ENCODE measurements at places on chromosomes 13 and 19. TPM values are rescaled to one million over a fixed set of nuclear protein-coding genes. Genes with fewer than 3 reads are reported as not detected.

The FGF22 gene
- total RNA-seq, result not detected

The FOSB gene
- 23.4 TPM for total RNA-seq

The CGB2 gene
- not detected for total RNA-seq

The LACC1 gene
- 5.8 TPM for total RNA-seq

The FCER2 gene
- total RNA-seq, result not detected

- no peak for DNase-seq
Measured at GRCh38 chr19:41030651-41031050, 39.6 kb downstream of the CYP2B6 start.

GRCh38 chr19:17001603-17002183 lies 24.9 kb downstream of the CPAMD8 start:
- no peak for DNase-seq

- DNase-seq, result no peak
Measured at GRCh38 chr19:5261156-5261890, 79.3 kb downstream of the PTPRS start.

DNA sequence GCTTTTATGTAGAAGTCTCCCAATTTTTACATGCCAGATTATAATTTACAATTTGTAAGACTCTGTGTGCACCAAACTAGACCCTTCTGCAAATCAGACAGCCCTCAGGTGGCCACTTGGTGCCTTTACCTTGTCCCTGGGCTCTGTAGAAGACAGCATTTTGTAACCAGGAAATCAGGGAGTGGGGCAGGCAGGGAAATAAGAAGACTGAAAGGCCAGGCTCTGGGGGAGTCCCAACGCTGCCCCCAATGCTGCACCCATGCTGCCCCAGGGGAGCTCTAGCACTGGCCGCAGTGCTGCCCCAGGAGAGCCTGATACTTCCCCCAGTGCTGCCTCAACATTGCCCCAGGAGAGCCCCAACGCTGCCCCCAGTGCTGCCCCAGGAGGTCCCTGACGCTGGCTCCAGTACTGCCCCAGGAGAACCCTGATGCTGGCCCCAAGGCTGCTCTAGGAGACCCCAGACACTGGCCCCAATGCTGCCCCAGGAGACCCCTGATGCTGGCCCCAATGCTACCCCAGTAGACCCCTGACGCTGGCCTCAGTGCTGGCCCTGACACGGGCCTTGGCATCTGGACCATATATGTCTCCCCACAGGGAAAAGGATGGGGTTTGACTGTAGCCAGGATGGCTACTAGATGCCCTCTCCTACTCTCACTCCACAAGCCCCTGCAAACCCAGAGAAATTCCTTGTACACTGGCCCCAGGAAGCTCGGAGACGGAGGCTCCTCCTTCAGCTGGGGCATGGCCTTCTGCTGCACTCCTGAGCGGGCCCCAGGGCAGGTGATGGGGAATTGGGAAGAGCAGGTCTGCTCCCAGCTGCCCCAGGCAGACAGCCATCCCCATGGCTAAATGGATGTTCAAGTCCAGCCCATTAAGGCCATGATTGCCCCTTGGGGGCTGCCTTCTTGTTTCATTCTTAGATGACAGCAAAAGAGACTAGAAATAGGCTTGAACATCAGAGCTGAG lies 23.6 kb downstream of the VSTM2B start:
- DNase-seq, result no peak

DNA sequence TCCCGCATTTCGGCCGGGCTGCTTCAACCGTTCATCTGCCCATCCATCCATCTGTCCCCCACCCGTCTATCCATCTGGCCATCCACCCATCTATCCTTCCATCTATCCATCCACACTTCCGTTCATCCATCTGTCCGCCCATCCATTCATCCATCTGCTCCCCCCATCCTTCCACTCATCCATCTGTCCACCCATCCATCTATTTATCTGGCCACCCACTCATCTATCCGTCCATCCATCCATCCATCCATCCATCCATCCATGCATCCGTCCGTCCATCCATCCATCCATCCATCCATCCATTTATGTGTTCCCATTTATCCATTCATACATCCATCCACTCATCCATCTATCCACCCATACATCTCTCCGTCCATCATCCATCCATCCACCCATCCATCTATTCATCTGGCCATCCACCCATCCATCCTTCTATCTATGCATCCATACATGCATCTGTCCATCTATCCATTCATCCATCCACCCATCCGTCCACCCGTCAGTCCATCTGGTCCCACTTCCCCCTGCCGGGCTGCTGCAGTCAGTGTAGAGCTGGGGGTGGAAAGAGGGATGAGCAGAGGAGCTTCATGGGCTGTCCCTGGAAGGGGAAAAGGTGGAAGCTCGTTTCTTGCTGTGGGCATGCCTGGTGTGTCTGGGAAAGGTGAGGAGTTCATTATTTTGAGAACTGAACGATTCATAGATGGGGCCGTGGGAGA lies 722 bp downstream of the HSD11B1L start:
- no peak for DNase-seq

DNA sequence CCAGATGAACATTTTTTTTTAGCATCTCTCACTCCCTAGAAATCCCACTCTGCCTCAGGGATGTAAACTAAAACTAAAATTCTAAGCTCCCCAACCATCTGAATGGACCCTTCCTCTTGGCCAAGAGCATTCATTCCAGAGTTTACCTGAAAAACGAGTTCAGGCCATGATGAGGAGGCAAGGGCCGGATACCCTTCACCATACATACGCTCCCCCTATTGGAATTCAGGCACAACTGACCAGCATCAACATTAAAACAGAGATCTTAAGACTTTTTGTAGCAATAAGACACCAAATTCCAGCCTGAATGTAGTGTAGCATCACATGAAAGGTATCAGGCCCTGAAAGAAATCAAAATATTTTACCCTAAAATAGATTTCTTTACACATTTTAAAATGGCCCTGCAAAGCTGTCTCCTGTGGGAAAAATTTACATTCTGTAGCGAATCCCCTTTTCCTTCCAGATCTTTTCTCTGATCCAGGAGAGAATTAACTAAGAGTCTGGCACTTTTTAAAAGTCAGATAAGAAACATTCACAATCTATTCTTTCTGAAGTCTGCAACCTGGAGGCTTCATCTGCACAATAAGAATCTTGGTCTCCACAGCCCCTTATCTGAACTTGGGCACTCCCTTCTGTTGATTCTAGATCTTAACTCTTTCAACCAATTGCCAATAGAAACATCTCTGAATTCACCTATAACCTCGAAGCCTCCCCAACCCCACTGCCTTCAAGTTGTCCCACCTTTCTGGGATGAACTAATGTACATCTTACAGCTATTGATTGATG lies 888.5 kb downstream of the UQCRFS1 start:
- DNase-seq, result no peak

DNA sequence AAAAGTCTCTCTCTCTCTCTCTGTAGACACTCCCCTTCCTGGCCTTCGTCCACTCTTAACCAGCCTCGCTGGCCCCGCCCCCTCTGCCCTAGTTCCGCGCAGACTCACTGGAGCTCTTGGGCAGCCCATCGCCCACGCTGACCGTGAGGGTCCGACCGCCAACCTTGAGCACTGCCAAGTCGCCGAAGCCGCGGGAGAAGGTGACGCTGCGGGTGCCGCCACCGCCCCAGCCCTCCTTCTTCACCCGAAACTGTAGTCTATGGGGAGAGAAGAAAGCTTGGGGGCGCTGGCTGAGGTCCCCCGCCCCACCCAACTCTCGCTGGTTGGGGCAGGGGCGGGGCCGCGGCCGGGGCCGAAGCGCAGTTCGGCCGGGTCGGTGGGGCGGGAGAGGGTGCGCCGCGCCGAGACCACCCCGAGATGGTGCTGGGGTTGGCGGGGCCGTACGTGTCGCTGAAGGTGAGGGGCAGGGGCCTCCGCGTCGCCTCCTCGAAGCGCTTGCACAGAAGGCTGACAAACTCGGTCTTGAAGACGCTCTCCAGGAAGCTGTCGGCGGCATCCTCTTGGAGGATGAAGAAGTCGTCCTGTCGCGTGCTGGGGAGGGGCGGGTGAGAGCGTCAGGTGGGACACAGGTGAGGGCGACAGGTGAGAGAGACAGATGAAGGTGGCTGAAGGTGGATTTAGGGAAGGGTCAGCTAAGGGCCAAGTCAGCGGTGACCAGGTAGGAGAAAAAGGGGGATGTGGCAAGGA lies 12.6 kb upstream of the ZNF414 start:
- peak; percentile 92 for DNase-seq

- no peak for DNase-seq
Measured at GRCh38 chr19:14035706-14036105, 4.1 kb downstream of the IL27RA start.

- DNase-seq, result no peak
Measured at GRCh38 chr19:7251494-7251893, 42.7 kb downstream of the INSR start.

- DNase-seq, result peak; percentile 16
Measured at GRCh38 chr13:52454459-52454819, 839 bp upstream of the CKAP2 start.

- DNase-seq, result no peak
Measured at GRCh38 chr19:31882709-31883108, 462.7 kb upstream of the ZNF507 start.

All from lung microvascular endothelial cell (primary cell).